IMR-90 (cell line): ENCODE measurements at places on chromosomes 5 and 9.
A peak's percentile ranks its signal among the peaks of the same experiment; 100 is the strongest.

DNA sequence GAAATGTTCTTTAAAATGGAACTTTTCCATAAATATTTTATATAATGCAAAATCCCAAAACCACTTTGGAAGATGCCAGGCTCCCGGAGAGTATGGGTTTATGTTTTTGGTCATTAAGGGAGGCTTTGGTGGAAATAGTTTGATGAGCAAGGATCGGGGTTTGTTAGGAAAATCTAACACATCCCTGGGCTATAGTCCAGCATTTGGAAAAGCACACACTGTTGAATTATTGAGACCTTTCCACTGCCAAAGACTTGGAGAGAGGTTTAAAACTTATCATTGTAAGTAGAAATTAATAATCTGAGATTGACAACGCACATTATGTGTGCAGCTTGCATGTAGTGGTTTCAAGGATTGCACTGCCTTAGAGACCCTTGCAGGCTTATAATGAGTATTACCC lies 156.3 kb downstream of the PARP8 start:
- DNase-seq, result no peak

GRCh38 chr5:891117-891836 lies 1.3 kb downstream of the BRD9 start:
- no peak for DNase-seq

- no peak for DNase-seq
Measured at GRCh38 chr9:69322256-69322655, 2.8 kb upstream of the ENTREP1 start.

GRCh38 chr5:69502767-69503488 lies 10.3 kb downstream of the OCLN start:
- peak; percentile 87 for DNase-seq

- peak; percentile 47 for DNase-seq
Measured at GRCh38 chr5:163496286-163496685, 9.1 kb upstream of the MAT2B start.

GRCh38 chr5:98807806-98808205 lies 34.3 kb downstream of the RGMB start:
- DNase-seq, result no peak

GRCh38 chr5:137743031-137743640 lies 7.2 kb upstream of the KLHL3 start:
- peak; percentile 77 for DNase-seq

DNA sequence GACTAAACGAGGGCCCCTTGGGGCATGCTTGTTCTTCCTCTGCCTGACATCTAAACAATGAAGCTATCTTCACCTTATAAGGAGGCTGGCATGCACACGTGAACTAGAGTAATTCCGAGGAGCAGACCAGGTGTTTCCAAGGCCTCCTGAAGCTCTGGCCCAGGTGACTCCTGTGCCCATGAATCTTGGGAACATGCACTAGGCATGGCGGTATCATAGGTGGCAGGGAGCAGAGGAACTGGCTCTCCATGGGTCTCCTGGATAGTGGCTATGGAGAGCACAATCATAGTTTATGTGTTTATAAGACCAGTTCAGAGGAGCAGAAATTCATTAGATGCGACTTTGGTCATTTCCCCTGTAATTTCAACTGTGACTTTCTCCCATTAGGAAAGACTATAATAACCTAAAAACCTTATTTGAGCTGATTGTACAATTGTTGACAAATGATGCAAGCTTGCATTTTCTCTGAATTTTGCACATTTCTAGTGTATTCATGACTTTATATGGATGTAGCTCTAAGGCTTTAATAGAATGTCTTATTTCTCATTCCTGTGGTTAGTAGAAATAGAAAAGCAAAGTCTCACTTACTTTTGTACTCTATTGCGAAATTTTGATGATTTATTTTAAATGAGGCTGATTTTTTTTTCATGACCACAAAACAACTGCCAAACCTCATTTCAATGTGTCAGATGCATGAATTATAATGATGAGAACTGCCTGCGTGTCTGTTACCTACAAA lies 135.3 kb upstream of the RPS23 start:
- DNase-seq, result peak; percentile 83

- no peak for DNase-seq
Measured at GRCh38 chr9:100448266-100448665, 21.3 kb downstream of the MSANTD3 start.
